ENCODE measurements at places on chromosomes 13 and 19.

GRCh38 chr13:38412266-38412665 is 62.6 kb downstream of the UFM1 start:
- DNase-seq = no peak

DNA sequence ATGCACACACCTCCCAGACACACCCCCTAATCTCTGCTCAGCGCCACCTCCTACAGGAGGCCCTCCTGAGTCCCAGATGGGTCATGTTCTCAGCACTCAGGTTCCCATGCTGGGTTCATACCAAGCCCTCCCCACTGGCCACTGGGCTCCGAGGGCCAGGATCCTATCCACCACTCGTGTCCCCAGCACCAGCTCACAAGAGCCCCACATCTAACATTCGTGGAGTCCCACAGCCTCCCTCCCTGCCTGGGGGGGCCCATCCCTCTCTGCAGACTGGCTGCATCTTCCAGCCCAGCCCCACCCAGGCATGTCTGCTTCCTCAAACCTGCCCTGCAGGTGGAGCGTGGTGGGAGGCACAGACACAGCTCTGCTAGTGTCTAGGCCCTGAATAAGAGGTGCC is 227.4 kb downstream of the TUBA3C start:
- DNase-seq = no peak

GRCh38 chr19:5305163-5305562 is 35.4 kb downstream of the PTPRS start:
- no peak for DNase-seq

DNA sequence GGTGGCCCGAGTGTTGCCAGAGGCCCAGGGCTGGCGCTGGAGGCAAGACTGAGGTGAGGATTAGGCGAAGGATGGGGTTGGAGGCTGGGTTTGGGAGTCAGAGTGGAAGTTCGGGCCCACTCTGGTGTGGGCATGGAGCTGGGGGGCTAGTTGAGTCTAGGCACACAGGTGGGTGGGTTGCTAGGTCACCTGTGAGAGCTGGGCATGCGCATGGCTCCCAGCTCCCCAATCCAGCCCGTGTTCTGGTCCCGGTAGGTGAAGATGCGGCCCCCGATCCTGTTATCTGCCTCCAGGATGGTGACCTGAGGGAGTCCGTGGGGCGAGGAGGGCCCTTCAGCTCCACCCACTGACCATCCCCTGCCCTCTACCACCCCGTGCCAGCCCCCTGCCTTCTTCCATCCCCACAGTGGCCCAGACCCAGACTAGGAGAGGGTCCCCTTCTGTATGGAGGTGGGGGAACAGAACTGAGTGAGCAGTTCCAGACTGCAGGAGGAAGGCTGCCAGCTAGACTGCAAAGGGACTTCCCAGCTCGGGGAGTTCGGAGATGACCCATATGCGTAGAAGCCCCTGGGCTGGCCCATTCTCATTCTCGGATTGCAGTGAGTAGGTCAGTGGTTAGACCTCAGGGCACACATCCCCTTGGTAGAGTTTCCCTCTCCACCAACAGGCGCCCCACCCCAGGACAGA is 1.7 kb downstream of the IL4I1 start:
- DNase-seq = no peak

GRCh38 chr19:39385629-39386411 is 5.1 kb downstream of the PAF1 start:
- DNase-seq = no peak

DNA sequence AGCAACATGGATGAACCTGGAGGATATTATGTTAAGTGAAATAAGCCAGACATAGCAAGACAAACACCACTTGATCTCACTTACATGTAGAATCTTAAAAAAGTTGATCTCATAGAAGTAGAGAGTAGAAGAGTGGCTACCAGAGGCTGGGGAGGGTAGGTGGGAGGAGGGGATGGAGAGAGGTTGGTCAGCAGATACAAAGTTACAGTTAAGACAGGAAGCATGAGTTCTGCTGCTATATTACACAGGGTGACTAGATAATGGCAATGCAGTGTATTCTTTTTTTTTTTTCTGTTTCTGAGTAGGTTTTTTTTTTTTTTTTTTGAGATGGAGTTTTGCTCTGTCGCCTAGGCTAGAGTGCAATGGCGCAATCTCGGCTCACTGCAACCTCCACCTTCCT is 15.2 kb upstream of the THSD1 start:
- no peak for DNase-seq

DNA sequence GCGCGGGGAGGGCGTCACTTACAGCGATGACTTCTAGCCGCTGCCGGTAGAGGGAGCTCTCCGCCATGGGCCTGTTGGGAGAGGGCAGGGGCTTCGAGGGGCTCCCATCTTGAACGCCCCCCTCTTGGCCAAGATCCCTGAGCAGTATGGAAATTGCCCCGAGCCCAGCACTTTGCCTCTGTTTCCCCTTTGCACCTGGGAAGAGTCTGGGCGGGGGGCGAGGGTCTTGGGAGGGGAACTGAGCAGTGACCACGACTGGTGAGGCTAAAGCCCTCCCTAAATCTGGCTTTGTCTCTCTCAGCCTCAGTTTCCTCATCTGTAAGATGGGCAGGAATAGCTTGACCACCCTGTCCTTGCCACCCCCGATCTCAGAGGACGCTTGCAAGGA is 2.8 kb downstream of the PALM3 start:
- DNase-seq = no peak

DNA sequence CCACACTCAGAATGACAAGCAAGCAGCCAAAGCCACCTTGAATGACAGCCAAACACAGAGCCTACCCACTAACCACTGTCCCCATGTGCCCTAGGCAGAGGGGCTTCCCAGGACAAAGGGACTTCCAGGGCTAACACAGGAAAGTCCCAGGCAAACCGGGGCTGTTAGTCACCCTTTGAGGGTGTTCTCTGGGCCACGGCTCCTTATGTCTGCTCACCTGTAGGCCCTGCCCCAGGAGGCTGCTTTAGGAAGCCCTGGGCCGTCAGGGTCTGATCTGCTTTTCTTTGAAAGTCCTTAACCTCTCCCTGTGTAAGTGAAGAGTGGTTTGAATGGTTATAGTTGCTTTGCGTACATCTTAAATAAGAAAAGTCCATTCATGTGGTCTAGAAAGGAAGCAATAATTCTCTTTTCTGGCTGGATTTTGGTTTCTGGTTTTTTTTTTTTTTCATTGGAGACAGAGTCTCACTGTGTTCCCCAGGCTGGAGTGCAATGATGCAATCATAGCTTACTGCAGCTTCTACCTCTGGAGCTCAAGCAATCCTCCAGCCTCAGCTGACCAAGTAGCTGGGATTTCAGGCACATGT is 161.4 kb downstream of the EFNB2 start:
- DNase-seq = no peak

DNA sequence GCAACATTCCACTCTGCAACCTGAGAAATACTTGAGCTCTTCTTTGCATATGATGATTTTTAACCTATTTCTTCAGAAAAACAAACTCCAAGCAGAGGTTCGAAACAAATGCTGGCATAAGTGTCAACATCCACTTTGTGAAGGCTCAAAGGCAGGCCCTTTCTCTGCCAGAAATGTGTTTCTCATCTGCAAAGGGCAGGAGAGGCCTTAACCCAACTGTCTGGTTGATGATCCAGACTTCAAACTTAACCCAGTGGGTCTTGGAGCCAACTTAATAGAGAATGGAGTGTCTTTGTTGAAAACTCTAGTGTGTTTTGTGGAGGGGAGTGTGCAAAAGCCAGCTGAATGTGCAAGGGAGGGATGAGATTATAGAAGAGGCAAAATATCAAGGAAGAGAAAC is 28.3 kb upstream of the ZNF507 start:
- DNase-seq = no peak

- DNase-seq = no peak
These were observed 65.1 kb upstream of the ARHGEF7 start for GRCh38 chr13:111049791-111050538.

GRCh38 chr19:28171983-28172382 is 1041.0 kb downstream of the UQCRFS1 start:
- no peak for DNase-seq

DNA sequence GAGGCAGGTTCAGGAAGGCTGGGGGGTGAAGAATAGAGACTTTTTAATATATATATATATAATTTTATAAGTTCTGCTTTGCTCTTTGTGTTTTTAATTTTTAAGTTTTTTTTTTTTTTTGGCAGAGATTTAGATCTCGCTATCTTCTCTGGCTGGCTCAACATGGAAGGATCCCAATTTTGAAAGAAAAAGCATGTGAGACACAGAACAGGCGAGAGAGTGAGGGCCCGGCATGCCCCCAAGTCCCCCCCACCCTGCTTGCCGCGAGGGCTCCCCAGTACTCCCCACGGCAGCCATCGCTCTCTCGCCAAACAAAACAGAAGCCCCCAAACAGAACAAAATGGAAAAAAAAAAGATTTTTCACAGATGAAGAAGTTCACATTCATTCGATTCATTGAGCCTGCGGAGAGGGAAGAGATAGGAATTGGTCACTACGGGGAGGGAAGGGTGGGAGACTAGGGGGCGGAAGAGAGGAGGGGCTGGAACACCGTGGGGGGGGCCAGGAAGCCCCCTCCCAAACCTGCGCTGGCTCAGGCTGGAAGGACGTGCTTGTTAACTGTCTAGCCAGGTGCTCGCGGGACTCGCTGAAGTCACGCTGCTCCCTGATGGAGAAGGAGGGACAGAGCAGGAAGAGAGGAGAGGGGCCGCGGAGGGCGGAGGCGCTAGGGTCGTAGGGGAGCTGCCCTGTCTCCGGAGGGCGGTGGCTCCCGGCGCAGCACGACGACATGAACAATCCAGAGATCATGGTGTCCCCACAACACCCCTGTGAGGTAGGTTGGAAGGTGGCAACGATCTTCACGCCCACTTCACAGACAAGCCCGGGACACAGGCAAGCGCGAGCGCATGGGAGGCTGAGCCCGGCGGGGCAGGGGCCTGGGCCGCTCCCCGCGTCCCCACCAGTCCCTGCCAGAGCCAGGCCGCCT is 10.6 kb downstream of the KHSRP start:
- DNase-seq = no peak

GRCh38 chr19:11261971-11262839 is at the start of gene DOCK6:
TSS of gene DOCK6 (minus strand) at chr19:11262524. CDS start at chr19:11262440, 84 bp downstream.
- DNase-seq = no peak

- no peak for DNase-seq
These were observed 27.6 kb downstream of the AP2S1 start for GRCh38 chr19:46823049-46823448.

GRCh38 chr19:40261631-40262030 is 23.5 kb downstream of the AKT2 start:
- no peak for DNase-seq

DNA sequence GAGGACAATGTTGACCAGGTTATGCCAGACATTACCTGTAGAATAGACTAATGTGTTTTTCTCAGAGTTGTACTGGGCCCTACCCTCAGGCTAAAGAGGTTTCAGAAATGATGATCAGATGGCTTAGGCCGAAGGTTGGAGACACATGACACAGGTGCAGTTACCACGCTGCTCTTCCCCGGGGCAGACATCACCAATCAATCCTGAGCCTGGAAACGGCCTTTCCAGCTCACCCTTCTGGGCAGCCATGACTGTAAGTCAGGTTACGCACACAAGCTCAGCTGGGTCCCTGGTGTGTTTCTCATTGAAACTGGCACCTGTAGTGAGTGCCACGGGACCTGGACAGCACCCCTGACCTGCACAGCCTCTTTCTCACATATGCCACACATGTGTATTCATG is 299.3 kb downstream of the UQCRFS1 start:
- DNase-seq = no peak

DNA sequence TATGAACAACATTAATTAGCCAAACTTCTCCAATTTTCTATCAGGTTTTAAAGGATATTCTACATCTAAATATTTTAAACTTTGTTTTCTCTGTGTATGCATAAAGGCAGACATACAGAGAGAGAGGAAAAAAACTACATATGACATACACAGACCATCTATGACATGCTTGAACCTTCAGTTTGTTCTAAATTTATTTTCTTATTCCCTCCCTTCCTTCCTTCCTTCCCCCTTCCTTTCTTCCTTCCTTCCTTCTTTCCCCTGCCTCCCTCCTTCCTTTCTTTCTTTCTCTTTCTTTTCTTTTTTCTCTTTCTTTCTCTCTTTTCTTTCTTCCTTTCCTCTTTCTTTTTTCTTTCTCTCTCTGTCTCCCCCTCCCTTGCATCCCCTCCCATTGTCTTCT is 35.8 kb upstream of the CD70 start:
- DNase-seq = no peak

GRCh38 chr13:20988909-20989655 is 72.3 kb downstream of the LATS2 start:
- DNase-seq = no peak

- DNase-seq = no peak
These were observed 44.0 kb downstream of the SUGP2 start for GRCh38 chr19:18989316-18989715.

DNA sequence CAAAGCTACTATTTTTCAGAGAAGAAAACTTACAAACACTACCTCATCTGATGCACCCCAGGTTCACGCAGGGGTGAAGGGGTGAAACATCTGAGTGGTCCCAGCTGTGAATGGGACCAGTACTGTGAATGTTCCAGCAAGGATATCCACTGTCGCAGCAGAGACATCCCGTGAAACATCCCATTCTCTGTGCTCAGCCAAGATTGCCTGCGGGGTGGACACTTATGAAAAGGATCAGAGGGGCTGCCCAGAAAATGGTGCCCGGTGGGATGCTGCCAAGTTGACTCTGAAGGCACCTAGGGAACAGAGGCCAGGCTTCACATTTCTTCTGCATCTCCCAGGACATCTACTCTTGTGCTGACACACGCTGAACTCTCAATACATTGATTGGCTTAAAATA is 15.9 kb downstream of the IRS2 start:
- DNase-seq = no peak

DNA sequence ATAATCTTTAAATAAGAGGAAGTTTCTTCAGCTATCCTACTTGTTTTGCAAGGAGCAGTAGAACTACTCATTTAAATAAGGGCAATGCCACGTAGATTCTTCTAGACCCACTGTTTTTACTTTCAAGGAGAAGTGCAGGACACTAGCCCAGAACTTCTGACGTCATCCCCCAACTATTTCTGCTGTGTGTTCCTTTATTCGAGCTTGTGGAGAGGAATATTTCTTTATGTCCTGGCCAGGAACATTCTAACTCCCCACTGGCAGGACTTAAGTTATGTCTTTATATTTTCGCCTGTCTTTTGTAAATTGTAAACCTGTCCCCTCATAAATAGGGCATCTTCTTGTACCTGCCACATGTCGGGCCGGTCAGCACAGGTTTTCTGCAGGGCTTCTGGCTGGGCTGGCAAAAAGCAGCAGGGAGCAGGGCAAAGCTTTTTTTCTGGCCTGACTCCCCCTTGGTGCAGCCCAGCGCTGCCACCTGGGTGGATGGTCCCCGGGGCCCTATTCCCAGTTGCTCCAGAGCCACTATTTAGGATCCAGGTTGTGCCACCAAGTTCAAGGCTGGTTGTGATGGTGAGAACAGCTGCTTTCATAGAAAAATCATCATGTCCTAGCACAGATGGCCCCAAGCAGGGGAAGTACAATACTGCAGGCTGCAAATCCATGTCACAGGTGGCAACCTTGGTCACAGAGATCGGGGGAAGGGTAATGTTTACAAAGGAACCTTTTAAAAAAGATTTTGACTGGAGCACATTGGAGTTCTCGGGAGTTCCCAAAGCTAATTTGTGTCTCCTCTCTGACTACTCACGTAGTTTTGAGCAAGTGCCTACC is 1.8 kb downstream of the MBNL2 start:
- DNase-seq = peak; percentile 64

GRCh38 chr19:31718898-31719297 is 369.7 kb upstream of the TSHZ3 start:
- no peak for DNase-seq
